GM19239 (cell line): ENCODE measurements at places on chromosomes 1 and 21.

GRCh38 chr1:159199901-159200300, 4.8 kb upstream of the ACKR1 start:
- no peak for DNase-seq

DNA sequence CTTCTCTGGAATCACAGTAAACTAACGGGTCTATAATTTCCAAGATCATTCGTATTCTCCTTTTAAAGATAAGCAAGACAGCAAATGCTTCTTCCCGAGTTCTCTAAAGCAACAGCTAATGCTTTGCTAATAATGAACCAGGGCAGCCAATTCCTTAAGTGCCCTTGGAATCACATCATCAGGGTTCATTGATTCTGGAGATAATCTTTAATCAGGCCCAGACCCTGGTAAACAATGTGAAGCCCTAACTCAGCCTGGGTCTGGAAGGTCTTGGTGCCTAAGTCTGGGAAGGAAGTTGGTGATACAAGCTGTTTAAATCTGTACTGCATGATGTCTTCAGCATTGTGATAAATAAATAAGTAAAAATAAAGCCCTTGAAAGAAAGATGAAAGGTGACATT, 18.4 kb downstream of the ERI3 start:
- no peak for DNase-seq

DNA sequence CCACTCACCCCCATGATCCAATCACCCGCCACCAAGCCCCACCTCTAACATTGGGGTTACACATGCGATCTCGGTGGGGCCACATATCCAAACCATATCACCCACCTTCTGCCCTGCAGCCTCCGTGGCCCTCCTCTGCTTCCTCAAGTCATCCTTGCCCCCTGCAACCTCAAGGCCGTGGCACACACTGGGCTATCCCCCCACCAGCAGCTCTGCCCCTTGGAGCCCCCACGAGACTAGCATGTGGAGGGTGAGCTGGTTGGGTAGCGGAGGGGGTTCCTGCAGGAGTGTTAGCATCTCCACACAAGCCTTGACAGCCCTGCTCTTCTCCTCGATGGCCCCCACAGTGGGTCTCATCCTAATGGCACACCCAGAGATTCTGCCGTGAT, 100.8 kb downstream of the TOMM20 start:
- no peak for DNase-seq

DNA sequence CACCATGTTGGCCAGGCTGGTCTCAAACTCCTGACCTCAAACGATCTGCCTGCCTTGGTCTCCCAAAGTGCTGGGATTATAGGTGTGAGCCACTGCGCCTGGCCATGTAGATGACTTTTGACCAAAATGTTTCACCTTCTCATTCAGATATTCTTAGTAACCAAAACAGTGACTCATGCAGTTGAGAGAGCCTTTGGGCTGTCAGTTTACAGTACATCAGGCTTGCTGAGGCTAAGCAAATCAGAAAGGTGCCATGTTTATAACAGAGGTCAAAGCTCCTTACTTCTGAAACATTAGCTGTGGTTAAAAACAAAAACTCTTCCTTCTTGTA, 21.0 kb downstream of the CNIH4 start:
- DNase-seq = peak; percentile 16

DNA sequence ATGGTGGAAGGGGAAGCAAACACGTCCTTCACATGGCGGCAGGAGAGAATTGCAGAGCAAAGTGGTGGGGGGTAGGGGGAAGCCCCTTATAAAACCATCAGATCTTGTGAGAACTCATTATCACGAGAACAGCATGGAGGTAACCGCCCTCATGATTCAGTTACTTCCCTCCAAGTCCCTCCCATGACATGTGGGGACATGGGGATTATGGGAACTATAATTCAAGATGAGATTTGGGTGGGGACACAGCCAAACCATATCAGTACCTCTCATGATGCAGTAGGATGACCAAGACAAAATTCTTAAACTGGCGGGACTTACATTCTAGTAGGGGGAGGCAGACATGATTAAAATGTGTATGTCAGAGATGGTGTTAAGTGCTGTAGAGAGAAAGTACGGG, 38.8 kb downstream of the WNT4 start:
- DNase-seq = no peak

GRCh38 chr1:2540816-2541492, 10.9 kb upstream of the HES5 start:
- DNase-seq = no peak

GRCh38 chr1:229119161-229119560, 151.8 kb upstream of the RAB4A start:
- no peak for DNase-seq

GRCh38 chr1:92832537-92833114, 786 bp downstream of the RPL5 start:
- no peak for DNase-seq

GRCh38 chr1:15950763-15951295, 25.1 kb downstream of the ZBTB17 start:
- no peak for DNase-seq

- peak; percentile 4 for DNase-seq
Measured at GRCh38 chr21:17848228-17848627, 29.1 kb upstream of the C21orf91 start.

- DNase-seq = no peak
Measured at GRCh38 chr1:1225913-1226312, 5.9 kb downstream of the SDF4 start.

GRCh38 chr1:116408193-116408592, 35.1 kb downstream of the ATP1A1 start:
- DNase-seq = no peak

- no peak for DNase-seq
Measured at GRCh38 chr1:170707117-170707516, 43.2 kb downstream of the PRRX1 start.

DNA sequence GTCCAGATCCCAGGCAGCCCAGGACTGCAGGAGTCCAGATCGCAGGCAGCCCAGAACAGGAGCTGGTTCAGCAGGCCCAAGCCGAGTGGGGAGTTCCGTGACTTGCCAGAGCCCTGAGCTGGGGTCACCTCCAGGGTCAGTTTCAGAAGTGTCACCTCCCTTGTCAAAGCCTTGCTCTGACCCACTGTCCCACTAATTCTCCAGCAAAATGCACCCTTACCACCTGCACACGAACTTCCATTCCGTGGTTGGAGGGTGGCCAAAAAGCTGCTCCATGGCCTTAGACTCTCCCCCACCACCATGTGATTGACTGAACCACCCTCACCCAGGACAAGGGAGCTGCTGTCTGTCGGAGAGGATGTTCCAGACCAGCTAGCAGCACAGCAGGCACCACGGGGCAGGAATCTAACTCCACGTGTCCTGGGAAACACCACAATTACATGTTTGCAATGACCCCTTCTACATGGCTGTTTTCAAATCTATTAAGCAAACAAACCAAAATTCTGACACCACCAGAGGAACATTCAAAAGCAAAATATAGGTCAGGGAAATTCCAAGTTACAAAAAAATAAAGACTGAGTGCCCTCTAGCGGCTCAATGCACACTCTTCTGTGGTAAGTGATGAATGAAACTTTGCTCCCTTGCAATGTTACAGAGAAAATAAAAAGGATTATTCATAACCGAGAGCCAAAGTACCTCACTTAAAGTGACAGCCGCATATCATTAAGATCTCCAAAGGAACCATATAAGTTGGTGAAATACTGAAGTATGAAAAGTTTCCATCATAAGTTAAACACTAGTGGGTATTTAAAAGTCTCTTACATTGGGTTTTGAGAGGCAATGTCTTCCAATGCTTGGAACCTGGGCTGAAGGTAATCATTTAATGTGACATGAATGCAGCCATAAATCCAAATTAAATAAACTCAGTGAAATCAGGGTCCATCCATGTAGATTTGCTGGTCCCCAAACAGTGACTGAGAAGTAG, 76.3 kb downstream of the NPHP4 start:
- peak; percentile 46 for DNase-seq

DNA sequence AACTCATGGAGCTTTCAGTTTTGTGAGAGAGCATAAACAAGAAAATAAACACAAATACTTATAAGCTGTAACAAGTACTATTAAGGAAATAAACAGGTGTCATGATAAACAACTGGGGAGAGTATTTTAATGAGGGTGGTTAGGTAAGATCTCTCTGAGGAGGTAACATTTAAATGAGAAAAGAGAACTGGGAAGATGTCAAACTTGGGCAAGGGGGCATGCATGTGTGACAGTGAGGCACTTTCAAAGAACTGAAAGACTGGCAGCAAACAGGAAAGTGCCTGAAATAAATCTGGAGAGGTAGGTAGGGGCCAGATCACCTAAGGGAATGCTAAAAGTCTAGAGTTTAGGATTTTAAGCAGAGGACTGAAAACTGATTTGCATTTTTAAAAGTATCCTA, 37.8 kb downstream of the NSL1 start:
- DNase-seq = no peak

DNA sequence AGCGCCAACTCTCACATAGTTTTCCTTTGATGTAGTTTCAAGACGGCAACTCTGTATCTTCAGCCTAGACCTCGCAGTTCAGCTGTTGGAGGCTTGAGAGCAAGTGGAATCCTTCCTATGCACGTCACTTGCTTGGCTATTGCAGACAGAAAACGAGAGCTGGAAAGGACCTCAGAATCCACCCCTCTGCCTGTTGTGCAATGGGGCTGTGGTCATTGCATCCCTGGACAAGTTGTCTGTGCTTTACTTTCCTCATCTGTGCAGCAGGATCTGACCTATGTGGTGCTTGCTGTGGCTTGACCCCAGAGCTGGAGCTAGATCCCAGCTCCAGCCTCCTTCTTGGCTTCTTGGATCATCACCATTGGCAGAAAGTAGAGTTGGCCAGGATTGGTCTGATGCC, 50.0 kb upstream of the IGSF21 start:
- no peak for DNase-seq

GRCh38 chr1:12468323-12468722, 149.7 kb downstream of the DHRS3 start:
- DNase-seq = no peak

DNA sequence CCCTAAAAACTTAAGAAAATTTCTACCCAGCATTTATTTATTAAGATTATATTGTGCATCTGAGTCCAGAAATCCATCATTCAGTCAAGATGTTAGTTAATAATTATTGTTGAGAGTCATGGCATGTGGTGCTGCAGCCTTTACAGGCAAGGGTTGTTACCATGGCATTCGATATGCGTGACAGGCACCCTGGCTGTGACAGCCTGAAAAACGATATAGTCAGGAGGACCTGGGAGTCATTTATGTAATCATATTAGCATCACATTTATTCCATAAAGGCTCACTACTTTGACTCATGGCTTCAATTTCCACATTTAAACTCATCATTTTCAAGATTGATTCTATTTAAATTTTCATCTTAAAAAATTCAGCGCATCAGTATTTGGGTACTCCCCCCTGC, 68.0 kb downstream of the CACHD1 start:
- no peak for DNase-seq

GRCh38 chr1:5225707-5226704, 571.6 kb downstream of the AJAP1 start:
- no peak for DNase-seq
